Esophagus squamous epithelium (tissue), 5 donors: ENCODE measurements at places on chromosomes 2 and 18.

- no peak for DNase-seq
Measured at GRCh38 chr2:592737-593136, 84.5 kb downstream of the TMEM18 start.

- DNase-seq: no peak
Measured at GRCh38 chr2:159193791-159194190, 92.7 kb downstream of the WDSUB1 start.

- DNase-seq: no peak
Measured at GRCh38 chr18:11176481-11176881, 27.1 kb upstream of the PIEZO2 start.

- DNase-seq: no peak
Measured at GRCh38 chr18:50700245-50701165, 119.3 kb downstream of the MRO start.

- no peak for DNase-seq
Measured at GRCh38 chr2:122670897-122671296, 915.4 kb downstream of the TSN start.

- DNase-seq: no peak
Measured at GRCh38 chr18:9120796-9121195, 15.8 kb upstream of the ANKRD12 start.

GRCh38 chr2:15372019-15372418, 189.1 kb downstream of the NBAS start:
- no peak for DNase-seq

- DNase-seq: no peak
Measured at GRCh38 chr2:143124445-143124844, 4.8 kb upstream of the ARHGAP15 start.

GRCh38 chr2:227460070-227460485, 11.9 kb upstream of the AGFG1 start:
- no peak for DNase-seq

GRCh38 chr2:112995346-112995920, 9.8 kb upstream of the IL36A start:
- no peak for DNase-seq

GRCh38 chr2:203672856-203673255, 33.6 kb upstream of the CD28 start:
- DNase-seq: no peak

- DNase-seq: no peak
Measured at GRCh38 chr2:36403675-36404230, 48.2 kb downstream of the CRIM1 start.

GRCh38 chr2:85089585-85089984, 43.6 kb upstream of the TCF7L1 start:
- DNase-seq: no peak

GRCh38 chr2:18441583-18441982, 118.9 kb downstream of the RDH14 start:
- DNase-seq: no peak

DNA sequence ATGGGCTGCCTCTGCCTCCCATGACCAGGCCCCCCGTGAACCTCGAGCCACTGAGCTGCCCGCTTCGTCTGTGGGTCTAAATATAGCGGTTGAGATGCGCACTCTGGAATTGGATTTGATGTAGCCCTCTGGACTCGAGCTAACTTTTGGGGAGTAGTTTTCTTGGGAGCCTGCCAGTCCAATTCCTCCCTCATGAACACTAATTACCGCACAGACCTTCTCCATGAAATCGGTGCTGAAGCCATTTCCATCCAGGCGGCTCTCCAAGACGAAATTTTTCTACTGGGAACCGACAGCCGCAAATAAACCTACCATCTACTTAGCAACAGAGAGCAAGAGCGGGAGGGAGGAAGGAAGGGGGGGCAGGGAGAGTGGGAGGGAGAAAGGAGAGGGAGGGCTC, 63.6 kb downstream of the CELF4 start:
- DNase-seq: no peak

- no peak for DNase-seq
Measured at GRCh38 chr2:194698012-194698411, 959.0 kb upstream of the SLC39A10 start.

- DNase-seq: no peak
Measured at GRCh38 chr2:222477962-222478608, 53.7 kb downstream of the SGPP2 start.

GRCh38 chr2:217934321-217935131, 68.3 kb downstream of the TNS1 start:
- no peak for DNase-seq

GRCh38 chr2:210536973-210537650, 19.3 kb upstream of the CPS1 start:
- DNase-seq: no peak

- DNase-seq: no peak
Measured at GRCh38 chr2:54456612-54457322, 640 bp downstream of the SPTBN1 start.

GRCh38 chr18:54423831-54424230, 66.1 kb downstream of the C18orf54 start:
- DNase-seq: no peak

DNA sequence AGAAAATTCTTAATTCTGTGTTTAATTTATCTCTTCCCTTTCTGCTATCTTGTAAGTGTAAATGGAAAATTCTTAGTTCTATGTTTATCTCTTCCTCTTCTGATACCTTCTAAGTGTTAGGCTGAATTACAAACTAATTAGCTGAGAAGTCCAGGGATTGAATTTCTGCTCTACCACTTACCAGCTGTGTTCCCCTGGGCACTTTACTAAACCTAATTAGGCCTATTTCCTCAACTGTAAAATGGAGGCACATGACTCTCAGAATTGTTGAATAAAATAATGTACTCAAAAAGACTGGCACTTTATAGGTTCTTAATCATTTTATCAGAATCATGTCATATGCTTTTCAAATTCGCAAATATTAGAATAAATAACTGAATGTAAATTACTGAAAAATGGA, 146.3 kb downstream of the MAP2 start:
- DNase-seq: no peak

DNA sequence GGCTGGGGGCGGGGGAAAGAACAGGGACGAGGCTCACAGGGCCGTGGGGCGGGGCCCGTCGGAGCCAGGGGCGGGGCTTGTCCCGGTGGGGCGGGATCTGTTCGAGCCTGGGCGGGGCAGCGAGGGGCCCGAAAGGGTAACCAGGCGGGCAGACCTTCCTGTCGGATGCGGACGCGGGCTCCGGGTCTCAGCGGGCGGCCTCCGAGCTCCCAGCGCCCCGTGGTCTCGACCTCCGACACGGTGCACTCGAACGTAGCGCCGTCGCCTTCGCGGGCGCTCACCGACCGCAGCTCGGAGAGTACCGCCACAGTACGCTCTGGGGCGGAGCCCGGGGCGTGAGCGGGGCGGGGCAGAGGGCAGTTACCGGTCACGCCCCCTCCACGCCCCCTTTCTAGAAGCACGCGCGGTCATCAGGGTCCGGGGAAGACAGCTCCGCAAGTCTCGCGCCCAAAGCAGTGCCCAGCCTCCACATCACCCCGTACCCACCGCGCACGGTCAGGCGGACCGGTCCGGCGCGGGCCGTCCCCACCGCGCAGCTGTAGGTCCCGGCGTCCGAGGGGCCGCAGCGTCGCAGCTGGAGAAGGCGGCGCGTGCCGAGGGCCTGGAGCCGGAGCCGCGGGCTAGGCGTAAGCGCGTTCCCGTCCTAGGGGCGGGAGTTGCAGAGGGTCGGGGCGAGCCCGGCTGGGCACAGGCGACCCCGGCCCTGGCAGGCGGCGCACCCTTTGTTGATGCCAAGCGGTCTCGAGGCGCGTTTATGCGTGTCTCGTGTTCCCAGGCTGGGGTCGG, 8.7 kb downstream of the TMEM198 start:
- DNase-seq: peak; percentile 26

GRCh38 chr2:214135966-214136365, 274.9 kb upstream of the VWC2L start:
- no peak for DNase-seq

GRCh38 chr2:100291152-100291970, 30.9 kb downstream of the LONRF2 start:
- DNase-seq: no peak

DNA sequence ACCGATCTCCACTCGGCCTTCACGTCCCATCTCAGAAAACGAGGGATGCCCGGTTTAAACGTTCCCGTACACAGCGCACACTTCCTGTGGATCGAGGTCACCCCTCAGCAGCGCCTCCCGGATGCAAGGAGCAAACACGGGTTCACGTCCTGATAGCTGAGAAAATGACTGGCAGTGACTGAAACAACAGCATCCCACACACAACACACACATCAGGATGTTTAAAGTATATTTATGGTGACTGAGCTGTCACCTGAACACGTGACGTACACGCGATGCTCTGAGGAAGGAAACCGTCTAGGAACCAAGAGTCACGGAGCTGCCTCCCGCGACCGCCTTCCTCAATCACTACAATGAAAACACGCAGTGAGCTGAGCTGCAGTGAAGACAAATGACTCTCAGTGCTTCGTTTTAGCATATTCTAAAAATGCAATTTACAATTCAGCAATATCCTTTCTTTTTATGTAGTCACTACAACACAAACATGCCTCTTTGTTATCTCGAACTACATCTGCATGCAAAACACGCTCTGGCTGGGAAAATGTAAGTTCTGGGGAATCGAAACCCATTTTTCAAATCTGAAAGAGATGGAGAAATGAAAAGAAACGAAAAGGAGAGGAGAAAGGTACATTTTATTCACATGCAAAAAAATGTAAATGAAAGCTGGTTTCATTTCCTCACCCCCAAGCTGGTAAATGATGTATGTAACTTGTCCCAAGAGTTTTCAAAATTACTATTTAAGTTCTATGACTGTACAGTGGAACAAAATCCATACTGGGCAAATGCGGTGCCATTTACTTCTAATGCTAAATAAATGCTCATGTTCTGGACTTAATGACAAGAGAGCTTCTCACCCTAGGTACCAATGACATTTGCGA, 19.8 kb downstream of the HDAC4 start:
- no peak for DNase-seq

GRCh38 chr2:233814056-233814835, 36.1 kb downstream of the MROH2A start:
- no peak for DNase-seq

DNA sequence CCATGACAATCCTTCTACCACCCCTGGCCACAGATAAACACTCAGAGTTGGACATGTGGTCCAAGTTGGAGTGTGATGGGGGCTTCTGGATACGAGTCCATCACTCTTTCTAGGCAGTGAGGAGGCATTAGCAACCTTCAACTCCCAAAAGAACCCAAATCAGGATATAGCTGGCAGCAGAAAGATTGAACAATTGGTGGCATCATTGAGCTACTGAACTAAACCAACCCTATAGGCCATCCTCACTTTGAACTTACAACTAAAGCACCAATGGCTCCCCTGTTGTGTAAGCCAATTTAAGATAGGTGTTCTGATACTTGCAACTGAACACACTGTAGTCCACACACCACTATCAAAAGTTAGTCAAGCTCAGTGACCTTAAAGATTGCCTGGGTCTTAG, 24.0 kb upstream of the MARCO start:
- no peak for DNase-seq

DNA sequence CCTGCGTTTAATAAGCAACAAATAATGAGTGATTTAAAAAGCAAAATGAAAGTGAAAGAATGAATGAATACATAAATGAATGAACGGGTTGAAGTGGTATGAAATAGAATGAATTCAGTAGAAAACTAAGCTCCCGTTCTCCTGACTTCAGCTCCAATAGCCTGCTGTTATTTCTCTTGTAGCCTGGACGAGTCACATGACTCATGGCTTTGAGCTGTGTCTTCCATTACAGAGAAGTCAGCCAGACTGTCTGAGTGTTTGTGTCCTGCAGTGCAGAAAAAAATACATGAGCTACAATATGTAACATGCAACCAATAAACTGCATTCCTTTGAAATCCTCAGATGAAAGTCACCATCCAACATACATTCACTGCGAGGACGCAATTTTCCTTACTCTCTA, 21.2 kb downstream of the SCG2 start:
- DNase-seq: no peak

GRCh38 chr2:191894681-191895147, 47.8 kb upstream of the CAVIN2 start:
- no peak for DNase-seq
